ENCODE measurements at places on chromosomes 5 and 9. TPM values are rescaled to one million over a fixed set of nuclear protein-coding genes. Genes with fewer than 3 reads are reported as not detected.

Gene ZNF608
- total RNA-seq, result 6.7 TPM

GRCh38 chr5:113242481-113243348, 192.1 kb downstream of the TSSK1B start:
- peak; percentile 71 for ATAC-seq

DNA sequence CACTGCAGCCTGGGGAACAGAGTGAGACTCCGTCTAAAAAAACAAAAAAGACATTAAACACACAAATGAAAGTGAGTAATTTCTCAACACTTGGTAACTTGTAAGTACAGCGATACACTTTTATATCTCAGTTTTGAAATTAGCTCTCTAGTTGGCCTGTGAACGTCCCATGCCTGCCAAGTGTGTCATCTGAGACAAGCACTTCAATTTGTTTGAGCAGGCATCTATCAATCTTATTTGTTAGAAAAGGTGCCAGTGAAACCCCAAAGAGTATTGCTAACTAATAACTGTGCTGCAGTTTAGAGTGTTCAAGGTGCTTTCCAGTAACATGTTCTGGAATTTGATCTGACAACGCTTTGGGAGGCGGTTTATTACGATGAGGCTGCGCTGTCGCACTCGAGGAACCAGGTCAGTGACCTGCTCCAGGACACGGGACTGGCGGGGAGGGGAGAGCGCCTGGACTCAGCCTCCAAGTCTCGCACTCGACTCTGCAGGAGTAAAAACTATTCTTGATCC, 1.1 kb upstream of the SPIN1 start:
- ATAC-seq, result peak; percentile 3

Gene CCDC171
- total RNA-seq, result 1.4 TPM

DNA sequence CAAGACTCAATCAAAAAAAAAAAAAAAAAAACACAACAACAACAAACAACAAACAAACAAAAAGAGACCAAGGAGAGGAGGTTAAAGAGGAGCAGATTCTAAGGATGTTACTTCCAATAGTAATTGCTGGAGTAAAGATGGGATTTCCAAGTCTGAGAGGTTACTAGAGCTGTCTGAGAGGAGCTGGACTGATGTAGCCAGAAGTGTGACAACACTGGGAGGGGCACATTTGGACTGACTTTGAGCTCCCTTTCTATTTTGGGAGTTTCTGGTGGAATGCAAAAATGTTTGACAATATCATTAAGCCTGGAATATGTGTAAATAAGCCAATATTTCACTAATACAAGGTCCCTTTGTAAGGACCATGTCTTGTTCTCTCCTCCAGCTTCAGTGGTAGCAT, 25.3 kb upstream of the PANK3 start:
- ATAC-seq, result no peak
